ENCODE measurements at places on chromosomes 6 and 20.

- no peak for DNase-seq
Observed at GRCh38 chr20:62141397-62142251, 1.6 kb downstream of the PSMA7 start.

DNA sequence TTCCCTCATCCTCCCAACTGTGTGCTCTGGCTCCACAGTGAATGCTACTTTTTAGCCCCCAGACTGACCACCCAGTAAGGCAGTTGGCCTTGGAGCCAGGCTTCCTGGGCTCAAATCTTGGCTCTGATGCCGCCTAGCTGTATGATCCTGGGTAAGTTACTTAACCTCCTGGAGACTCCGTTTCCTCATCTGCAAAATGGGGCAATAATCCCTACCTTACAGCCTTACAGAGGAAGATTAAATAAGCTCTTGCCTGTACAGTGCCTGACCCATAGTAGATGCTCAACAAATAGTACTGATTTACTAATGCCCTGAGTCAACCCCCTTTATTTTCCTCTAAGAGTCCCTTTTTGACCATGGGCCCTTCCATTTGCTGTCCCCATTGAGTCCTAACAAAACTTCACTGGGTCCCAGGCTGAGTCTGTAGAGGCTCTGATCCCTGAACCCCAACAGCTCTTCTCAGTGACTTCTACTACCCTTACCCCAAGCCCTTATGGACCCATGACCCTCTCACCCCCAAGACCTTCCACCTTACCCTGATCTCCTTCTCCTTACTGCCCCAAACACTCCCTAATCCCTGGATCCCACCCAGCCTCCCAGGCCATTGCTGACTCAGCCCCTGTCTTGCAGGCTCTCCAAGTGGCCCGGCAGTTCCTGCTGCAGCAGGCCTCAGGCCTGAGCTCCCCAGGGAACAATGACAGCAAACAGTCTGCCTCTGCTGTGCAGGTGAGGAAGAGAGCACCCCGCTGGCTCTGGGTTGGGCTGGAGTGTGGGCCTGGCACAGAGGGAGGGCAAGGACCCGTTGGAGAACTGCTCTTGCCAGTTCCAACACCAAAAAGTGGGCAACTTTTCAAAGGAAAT lies 31.4 kb downstream of the FOXP4 start:
- DNase-seq: no peak

- DNase-seq: no peak
Observed at GRCh38 chr6:135722190-135722589, 129.3 kb upstream of the PDE7B start.

- DNase-seq: no peak
Observed at GRCh38 chr6:118783931-118784550, 109.9 kb upstream of the ASF1A start.

GRCh38 chr20:60203451-60203850 lies 245.2 kb downstream of the CDH26 start:
- no peak for DNase-seq

GRCh38 chr6:30700340-30700739 lies 9.6 kb upstream of the NRM start:
- no peak for DNase-seq

GRCh38 chr20:32560989-32561830 lies 23.9 kb downstream of the NOL4L start:
- no peak for DNase-seq

DNA sequence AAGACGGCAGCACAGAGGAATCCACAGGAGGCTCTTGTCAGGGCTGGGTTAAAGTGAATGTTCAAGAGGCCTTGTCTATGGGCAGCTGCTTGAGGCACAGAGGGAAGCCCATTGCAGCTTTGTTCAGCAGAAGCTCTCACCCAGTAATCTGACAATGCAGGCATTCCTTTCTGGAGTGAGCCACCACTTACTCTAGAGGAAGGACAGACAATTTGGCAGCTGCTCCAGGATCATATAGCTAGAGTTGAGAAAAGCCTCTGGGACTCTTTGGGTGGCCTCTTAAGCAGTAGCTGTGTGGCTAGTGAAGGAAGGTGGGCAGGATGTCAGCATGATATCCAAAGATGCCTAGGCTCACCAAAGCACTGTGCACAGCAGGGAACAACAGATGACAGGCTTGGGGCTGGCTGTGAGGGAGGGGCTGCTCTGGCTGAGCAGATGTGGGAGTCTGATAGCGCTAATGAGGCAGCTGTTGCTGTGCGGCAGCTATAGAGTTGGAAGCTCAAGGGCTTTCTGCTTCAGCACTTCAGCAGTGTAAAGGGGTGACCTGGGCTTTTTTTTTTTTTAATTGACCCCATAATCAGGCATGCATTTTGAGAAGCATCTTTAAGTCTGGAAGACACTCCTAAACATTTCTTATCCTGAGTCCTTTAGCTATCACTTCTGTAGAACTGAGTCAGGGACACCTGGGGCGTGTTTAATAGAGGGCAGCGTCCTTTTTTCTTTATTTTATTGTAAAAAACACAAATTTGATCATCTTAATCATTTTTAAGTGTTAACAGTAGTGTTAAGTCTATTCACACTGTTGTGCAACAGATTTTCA lies 27.2 kb downstream of the CMTR1 start:
- no peak for DNase-seq

GRCh38 chr6:19602434-19603013 lies 234.6 kb upstream of the ID4 start:
- no peak for DNase-seq

GRCh38 chr6:134299236-134299635 lies 18.7 kb downstream of the SGK1 start:
- peak; percentile 72 for DNase-seq

DNA sequence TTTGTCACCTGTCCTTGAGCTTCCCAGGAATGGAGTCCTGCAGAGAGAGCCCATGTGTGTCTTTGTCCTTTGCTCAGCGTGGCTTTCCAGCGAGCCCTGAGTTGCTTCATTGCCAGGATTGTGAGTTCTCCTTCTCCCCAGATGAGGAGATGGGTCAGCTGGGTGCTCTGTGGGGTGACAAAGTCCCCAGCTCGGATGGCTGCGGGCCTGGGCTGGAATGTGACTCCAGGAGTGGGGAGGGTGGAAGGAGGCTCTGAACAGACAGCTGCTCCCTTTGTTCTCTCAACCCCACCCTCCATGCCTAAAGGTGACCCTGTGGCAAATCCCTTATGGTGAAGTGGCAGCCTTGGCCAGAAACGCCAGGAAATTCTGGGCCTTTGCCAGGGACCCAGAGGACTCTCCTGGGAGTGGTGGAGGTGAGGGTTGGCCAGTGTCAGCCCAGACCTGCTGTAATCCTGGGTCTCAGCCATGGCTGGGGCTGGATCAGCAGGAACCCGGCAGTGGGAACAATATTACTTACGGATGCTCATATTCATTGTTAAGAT lies 44.4 kb upstream of the CST5 start:
- no peak for DNase-seq

DNA sequence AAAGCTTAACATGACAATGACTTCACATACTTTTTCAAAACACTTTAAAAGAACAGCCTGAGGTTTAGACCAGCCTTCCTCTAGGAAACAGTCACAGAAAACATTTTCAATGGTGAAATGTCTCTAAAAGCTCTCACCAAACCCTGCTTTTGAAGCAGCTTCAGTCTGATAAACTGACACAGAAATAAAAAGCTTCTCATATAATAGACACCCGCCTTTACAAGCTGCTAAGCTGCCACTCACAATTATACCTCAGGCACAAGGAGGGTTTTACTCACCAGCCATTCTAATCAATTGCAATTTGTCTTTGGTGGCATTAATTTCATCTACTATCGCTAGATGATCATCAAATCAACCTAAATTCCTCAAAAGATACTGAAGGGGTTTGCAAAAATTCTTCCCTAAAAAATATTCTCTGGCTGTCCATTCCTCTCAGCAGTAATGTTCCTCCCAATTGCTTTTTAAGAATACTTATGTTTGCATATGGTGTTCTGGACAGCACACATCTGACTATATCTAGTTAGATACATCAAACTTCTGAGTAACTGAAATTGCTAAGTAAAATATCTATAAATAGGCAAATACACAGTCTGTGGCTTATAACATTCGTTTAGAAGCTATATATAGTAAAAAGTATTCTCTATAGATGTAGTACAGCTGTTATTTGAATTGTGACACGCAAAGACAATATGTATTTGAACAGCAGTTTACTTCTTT lies 29.4 kb downstream of the KIF13A start:
- DNase-seq: no peak

GRCh38 chr6:36924131-36924530 lies 30.4 kb upstream of the PI16 start:
- no peak for DNase-seq

DNA sequence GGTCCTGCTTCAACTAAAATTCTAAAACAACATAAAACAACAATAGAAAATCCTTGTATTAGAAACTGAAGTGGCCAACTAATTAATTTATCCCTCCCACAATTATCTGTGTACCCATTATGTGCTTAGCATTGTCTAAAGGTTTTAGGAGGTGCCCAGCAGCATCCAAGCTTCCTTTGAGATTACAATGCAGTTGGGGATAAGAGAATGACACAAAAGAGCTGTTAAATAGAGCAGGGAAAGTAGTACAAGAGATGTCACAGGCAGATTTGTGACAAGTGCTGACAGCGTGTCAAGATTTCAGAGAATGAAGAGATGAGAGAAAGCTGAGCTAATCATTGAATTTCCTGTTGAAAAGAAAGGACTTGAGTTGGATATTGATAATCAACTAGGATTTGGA lies 204.8 kb downstream of the OTOR start:
- DNase-seq: no peak

GRCh38 chr6:89299466-89299850 lies 15.6 kb downstream of the GABRR2 start:
- DNase-seq: no peak

- no peak for DNase-seq
Observed at GRCh38 chr6:141550471-141550870, 582.3 kb upstream of the GJE1 start.

GRCh38 chr20:61976263-61976643 lies 89.4 kb downstream of the TAF4 start:
- DNase-seq: no peak

All from astrocyte of the cerebellum (primary cell).